ENCODE measurements at places on chromosomes 7 and 10. TPM values are rescaled to one million over a fixed set of nuclear protein-coding genes. Genes with fewer than 3 reads are reported as not detected.

The CDHR3 gene
- total RNA-seq, result 10.1 TPM

GRCh38 chr10:122164815-122165483 lies 106.1 kb upstream of the BTBD16 start:
- H3K27ac ChIP-seq, result peak overlapping the region; percentile 59
- DNase-seq, result peak; percentile 57
- H3K27me3 ChIP-seq, result peaks cover 11% of the 10 kb centered on the region

GRCh38 chr10:74175510-74176379 lies 24.7 kb downstream of the ADK start:
- H3K27ac ChIP-seq, result peak overlapping the region; percentile 81
- no peak for DNase-seq
- H3K27me3 ChIP-seq, result no peaks in the 10 kb centered on the region
- no peaks in the 10 kb centered on the region for H3K36me3 ChIP-seq
- peak overlapping the region; percentile 69 for H3K4me3 ChIP-seq

GRCh38 chr7:26928703-26929347 lies 64.4 kb upstream of the SKAP2 start:
- no peak overlapping the region for H3K27ac ChIP-seq
- H3K4me1 ChIP-seq, result no peaks in the 10 kb centered on the region
- no peaks in the 10 kb centered on the region for H3K36me3 ChIP-seq
- no peaks in the 10 kb centered on the region for H3K27me3 ChIP-seq

GRCh38 chr10:49653273-49653929 lies 26.1 kb upstream of the C10orf53 start:
- no peaks in the 10 kb centered on the region for H3K4me1 ChIP-seq
- H3K4me3 ChIP-seq, result no peak overlapping the region
- no peak overlapping the region for H3K27ac ChIP-seq
- H3K36me3 ChIP-seq, result no peaks in the 10 kb centered on the region
- H3K27me3 ChIP-seq, result peaks cover 9% of the 10 kb centered on the region

- H3K36me3 ChIP-seq, result no peaks in the 10 kb centered on the region
- no peaks in the 10 kb centered on the region for H3K27me3 ChIP-seq
- peaks cover 42% of the 10 kb centered on the region for H3K4me1 ChIP-seq
- H3K4me3 ChIP-seq, result no peak overlapping the region
Observed at GRCh38 chr7:151696721-151697514, 177.2 kb upstream of the RHEB start.

DNA sequence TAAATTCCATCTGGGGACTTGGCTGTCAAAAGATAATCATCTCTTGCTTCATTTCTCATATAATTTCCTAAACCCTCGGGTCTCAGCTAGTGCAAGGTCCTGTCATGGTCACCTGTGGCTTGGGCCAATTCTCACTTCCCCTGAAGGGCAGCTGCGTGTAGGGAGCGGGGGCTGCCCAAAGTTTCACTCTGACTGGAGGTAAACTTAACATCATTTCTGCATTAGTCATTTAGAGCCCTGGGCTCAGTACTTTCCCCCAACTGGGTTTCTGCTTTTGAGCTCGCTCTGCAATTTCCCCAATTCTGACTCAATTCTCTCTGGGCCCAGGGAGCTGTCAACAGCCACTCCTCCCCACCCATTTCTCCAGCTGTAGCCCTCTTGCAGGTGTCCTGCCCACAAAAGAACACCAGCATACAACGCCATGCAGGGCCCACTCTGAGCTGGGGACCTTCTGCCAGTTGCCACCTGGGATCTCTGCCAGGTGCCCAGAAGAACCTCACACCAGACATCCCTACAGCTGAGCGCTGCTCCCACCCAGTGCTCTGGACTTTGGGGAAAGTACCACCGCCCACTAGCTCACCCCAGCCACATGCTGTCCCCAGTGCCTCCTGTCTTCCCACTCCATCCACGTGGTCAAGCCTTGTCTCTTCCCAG lies 37.9 kb downstream of the VOPP1 start:
- no peak overlapping the region for H3K4me3 ChIP-seq
- H3K27ac ChIP-seq, result peak overlapping the region; percentile 59
- no peaks in the 10 kb centered on the region for H3K27me3 ChIP-seq
- peaks cover 26% of the 10 kb centered on the region for H3K4me1 ChIP-seq
- H3K36me3 ChIP-seq, result no peaks in the 10 kb centered on the region

DNA sequence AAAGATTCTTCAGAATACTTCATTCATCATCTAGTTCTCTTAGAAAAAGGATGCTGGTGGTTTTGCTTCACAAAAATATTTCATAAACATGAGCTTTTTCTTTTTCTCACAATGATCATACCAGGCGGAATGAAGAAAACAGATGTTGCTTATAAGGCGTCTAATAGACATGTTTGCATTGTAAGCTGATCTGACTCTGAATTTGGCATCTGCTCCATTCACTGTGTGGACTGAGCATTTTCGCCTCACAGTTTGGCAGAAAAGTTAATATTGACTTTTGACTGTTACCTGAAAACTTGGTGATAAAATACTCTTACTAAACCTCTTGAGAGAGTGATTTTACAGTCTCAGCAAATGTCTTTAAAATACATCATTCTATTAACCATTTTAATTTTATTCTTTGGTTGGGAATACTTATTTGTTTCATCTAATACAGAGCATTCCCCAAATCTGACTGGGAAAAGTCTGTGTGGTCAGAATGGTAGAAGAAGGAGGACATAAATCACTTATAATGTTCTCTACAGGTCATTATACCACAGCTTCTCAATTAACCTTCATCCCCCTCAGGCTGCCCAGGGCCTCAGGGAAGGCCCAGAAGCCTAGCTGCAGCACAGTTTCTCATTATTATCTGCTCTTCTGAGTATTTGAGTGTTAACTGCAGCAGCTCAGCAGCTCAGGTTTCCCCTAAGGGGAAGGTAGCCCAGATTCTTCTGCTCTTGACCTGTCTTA lies 121.6 kb upstream of the KAT6B start:
- H3K4me3 ChIP-seq, result no peak overlapping the region
- H3K36me3 ChIP-seq, result no peaks in the 10 kb centered on the region
- peaks cover 2% of the 10 kb centered on the region for H3K4me1 ChIP-seq
- DNase-seq, result peak; percentile 90

The RHEB gene
- total RNA-seq, result 78.4 TPM

- no peak overlapping the region for H3K4me3 ChIP-seq
- peaks cover 3% of the 10 kb centered on the region for H3K27me3 ChIP-seq
- no peak for DNase-seq
- H3K36me3 ChIP-seq, result no peaks in the 10 kb centered on the region
Observed at GRCh38 chr7:67407392-67408071, 410.9 kb downstream of the TYW1 start.

The LUC7L2 gene
- 28.5 TPM for total RNA-seq

DNA sequence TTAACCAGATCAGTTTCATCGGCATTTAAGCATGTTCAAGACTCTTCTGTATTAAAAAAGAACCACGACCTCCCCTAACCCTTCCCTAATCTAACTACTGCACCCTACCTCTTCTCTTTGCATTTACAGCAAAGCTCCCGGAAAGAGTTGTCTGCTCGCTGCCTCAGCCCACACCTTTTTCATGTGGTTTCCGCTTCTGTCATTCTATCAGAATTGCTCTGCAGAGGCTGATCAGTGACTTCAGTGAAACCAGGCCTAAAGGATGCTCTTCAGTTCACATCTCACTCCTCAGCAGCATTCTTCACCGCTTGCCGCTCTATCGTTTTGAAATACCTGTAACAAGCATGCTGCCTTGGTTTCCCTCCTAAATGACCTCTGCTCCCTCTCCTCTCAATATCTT lies 160.9 kb downstream of the SDK1 start:
- H3K4me3 ChIP-seq, result no peak overlapping the region
- H3K36me3 ChIP-seq, result no peaks in the 10 kb centered on the region
- H3K27ac ChIP-seq, result no peak overlapping the region
- no peaks in the 10 kb centered on the region for H3K4me1 ChIP-seq

The MCM10 gene
- 5.1 TPM for total RNA-seq

- peaks cover 32% of the 10 kb centered on the region for H3K4me1 ChIP-seq
- H3K27me3 ChIP-seq, result no peaks in the 10 kb centered on the region
- H3K36me3 ChIP-seq, result peaks cover 8% of the 10 kb centered on the region
- no peak overlapping the region for H3K4me3 ChIP-seq
- no peak overlapping the region for H3K27ac ChIP-seq
- DNase-seq, result peak; percentile 71
Observed at GRCh38 chr10:93417266-93417665, 64.9 kb downstream of the MYOF start.

DNA sequence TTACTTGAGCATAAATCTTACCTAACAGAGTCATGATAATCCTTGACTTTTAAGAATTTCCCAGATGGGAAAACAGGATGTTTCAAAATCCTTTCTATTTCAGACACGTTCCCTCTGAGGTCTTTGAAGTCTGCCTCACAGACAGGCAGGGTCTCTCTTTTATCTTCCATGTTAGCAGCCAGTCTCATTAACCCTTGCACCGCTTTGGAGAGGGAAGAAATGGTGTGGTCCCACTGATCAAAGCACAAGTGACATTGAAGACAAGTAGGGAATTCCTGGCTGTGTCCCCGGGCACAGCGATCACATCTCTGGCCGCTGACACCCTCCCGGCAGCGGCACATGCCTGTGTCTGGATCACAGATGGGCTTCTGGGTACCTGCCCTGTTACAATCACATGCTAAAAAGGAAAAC lies 52.7 kb upstream of the LAMB1 start:
- DNase-seq, result no peak
- no peak overlapping the region for H3K4me3 ChIP-seq
- no peaks in the 10 kb centered on the region for H3K36me3 ChIP-seq
- peaks cover 25% of the 10 kb centered on the region for H3K4me1 ChIP-seq
- H3K27ac ChIP-seq, result no peak overlapping the region

DNA sequence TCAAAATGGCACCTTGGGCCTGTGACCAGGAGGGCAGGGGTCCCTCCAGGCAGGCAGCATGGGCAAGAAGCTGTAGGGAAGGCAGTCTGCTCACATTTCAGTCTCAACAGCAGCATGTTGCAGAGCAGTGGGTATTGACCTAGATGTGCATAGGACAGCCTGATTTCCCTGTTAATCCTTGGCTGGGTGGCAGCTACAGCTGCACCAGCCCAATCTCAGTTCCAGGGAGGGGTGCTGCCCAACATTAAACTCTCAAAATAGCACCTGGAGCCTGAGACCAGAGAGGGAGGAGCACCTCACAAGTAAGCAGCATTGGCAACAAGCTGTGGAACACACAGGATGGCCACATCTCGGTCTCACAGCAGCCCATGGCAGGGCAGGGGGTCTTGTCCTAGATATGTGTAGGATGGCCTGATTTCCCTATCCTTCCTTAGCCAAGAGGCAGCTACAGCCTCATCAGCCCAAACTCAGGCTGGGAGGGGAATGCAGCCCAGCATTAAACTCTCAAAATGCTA lies 10.3 kb downstream of the TMEM140 start:
- peaks cover 5% of the 10 kb centered on the region for H3K36me3 ChIP-seq
- H3K4me1 ChIP-seq, result peaks cover 33% of the 10 kb centered on the region
- DNase-seq, result no peak
- H3K27ac ChIP-seq, result no peak overlapping the region

The ASAH2 gene
- total RNA-seq, result 1.6 TPM

DNA sequence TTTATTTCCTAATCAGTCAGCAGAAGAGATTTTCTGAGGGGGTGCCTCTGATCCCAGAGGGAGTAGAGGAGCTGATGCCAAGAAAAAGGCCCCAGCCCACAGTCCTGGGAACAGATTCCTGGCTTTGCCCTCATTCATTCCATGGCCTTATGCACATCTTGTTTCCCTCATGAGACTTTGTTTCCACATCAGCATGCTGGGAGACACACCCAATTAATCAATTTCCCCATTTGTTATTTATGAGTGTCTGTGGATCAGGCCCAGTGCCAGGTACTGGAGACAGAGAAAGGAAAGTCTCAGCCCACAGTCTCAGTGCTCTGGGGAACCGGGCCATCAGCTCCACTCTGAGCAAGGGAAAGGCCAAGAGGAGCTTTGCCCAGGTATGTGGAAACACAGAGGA lies 496.2 kb upstream of the ZMIZ1 start:
- peaks cover 6% of the 10 kb centered on the region for H3K27me3 ChIP-seq
- DNase-seq, result peak; percentile 49
- H3K27ac ChIP-seq, result no peak overlapping the region
- H3K4me1 ChIP-seq, result peaks cover 25% of the 10 kb centered on the region
- no peak overlapping the region for H3K4me3 ChIP-seq

Measured in muscle of leg (tissue), 16 donors.